Fibroblast of skin of right biceps (primary cell): ENCODE measurements at places on chromosomes 5 and 9.

GRCh38 chr9:37582548-37583157 lies 6.5 kb upstream of the FBXO10 start:
- DNase-seq: peak; percentile 51

GRCh38 chr9:136569526-136570148 lies 23.8 kb upstream of the NOTCH1 start:
- DNase-seq: no peak

- DNase-seq: no peak
Observed at GRCh38 chr9:112496074-112496722, 9.6 kb downstream of the KIAA1958 start.

DNA sequence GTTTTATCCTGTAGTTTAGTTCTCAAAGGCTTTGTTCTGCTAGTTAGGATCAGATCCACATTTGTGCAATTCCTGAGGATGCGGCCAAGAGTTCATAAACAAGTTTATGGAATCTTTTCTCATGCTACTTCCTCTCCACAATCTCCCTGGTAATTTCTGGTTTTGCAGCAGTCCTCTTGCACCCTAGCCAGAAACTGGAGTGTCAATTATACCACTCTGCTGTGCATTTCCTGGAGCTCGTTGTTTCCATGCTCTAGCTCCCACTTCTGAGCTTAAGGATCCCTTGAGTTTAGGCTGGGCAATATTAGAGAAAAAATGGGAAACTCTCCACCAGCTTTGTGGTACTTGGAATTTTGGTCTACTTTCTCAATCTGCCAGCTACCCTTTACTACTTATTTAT lies 474.7 kb downstream of the DIRAS2 start:
- no peak for DNase-seq
